Fibroblast of skin of scalp (primary cell): ENCODE measurements at places on chromosomes 12 and 14.

DNA sequence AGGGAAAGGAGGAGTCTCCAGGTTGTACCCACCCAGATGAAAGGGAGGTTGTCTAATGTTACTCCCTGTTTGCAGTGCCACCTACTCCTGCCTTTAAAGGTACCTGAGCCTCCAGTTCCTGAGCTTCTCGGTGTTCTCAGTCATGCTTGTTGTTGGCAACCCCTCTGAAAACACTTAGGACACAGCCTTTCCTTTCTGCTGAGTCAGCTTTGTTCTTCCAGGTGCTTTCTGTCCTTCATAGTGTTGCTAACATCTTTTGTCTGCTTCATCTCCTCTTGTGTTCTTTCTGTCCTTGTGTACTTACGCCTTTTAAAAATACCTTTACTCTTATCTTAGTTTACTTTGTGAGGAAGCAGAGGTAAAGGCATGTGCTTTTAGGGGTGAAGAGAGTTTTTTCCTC, 97.0 kb upstream of the NEDD1 start:
- no peak for DNase-seq

DNA sequence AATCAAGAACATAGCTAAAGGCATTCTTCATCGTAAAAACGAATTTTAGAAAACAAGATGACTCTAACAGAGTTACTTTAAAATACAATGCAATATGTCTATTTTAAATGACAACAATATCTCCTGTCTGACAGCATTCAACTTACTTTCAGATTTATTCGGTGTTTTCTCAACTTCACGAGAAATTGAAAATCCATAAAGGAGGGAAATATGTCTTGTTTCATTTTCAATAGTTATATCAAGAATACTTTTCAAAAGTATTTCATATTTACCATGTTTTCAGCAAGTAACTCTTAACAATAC, 254.8 kb downstream of the DAD1 start:
- DNase-seq, result no peak

DNA sequence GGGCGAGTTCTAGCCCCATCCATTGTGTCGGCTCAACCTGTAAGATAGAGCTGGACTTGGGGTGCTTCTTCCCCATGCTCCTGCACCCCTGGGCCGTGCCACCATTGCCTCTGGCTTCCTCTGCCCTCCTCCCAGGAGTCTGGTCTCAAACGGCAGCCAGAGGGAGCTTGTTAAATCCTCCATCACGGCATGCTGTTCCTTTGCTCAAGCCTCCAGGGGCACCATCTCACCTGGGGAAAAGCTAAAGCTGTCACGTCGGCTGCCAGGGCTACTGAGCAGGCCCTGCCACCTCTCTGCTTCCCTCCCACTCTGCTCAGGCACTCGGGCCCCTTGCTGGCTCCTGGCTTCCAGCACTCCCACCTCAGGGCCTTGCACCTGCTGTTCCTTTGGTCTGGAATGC, 140.4 kb downstream of the RBM19 start:
- no peak for DNase-seq

DNA sequence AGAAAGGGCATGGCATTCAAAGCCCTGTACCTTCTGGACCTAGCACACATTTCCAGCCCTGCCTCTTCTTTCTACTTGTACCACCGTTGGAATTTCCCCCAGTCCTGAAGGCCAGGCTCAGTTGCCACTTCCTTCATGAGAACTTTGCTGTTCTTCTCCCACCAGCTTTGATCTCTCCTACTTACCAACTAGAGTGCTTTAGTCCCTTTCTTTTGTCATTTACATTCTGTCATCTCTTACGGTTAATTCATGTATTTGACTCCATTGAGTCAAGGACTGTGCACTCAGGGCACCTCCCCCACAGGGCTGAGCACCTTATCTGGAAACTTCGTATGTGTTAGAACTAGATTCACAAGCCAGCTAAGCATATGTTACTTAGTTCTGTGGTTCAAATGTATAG, 26.3 kb downstream of the BICDL1 start:
- no peak for DNase-seq

- DNase-seq, result peak; percentile 58
Measured at GRCh38 chr12:92827836-92828431, 101.2 kb downstream of the EEA1 start.

DNA sequence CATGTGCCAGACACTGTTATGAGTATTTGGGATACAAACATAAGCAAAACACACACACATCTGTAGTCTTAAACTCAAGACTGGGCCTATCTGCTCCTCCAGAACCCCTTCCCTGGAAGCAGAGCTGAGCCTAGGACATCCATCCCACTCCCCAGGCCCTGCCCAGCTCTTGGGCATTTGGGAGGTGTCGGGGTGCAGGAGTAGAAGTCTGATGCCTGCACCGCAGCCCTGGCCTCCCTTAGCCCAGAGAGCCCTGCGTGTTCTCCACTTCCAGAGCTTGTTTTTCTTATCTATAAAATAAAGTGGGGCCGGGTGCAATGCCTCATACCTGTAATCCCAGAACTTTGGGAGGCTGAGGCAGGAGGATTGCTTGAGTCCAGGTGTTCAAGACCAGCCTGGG, 11.7 kb downstream of the HSP90AA1 start:
- DNase-seq, result no peak

DNA sequence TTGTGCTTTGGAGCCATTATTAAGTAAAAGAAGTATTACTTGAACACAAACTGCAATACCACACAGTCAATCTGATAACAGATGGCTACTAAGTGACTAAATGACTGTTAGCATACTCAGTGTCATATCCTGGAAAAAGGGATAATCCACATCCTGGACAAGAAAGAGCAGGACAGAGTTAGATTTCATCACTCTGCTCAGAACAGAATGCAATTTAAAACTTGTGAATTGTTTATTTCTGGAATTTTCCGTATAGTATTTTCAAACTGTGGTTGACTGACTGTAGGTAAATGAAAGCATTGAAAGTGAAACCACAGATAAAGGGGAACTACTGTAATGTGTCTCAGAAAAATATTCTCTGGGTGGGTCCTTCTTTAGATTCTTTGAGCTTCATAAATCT, 458.8 kb downstream of the TMEM117 start:
- no peak for DNase-seq

DNA sequence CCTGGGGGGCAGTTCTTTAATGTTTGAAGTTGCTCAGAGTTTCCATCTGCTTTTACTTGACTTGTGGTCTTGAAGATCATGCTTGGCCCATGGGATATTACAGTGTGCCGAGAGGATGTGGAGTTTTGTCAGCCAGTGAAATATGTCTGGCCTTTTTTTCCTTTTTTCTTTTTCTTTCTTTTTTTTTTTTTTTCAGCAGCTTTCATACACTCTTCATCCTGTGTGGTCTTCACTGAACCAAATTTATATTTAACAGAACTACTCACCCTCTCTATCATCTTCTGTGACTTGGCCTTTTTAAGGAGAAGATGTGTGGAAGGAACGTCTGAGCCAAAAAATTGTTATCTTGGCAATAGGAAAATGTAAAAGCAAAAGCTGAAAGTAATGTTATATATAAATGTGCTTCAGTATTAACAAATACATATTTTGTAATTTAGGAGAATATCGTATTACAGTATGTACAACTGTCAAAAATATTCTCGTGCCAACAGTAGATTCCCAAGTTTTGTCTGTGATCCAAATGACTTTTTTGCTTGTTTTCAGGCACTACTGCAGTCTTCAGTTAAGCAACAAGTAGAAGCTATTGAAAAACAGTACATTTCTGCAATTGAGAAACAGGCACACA, 200.6 kb downstream of the CCDC91 start:
- peak; percentile 89 for DNase-seq

GRCh38 chr12:43816168-43816567, 10.1 kb upstream of the TWF1 start:
- DNase-seq, result no peak

GRCh38 chr14:87995500-87996290, 2.7 kb upstream of the GALC start:
- no peak for DNase-seq

- DNase-seq, result no peak
Measured at GRCh38 chr14:77786148-77786547, 13.8 kb upstream of the ADCK1 start.

GRCh38 chr12:19138551-19138950, 9.0 kb downstream of the PLEKHA5 start:
- DNase-seq, result peak; percentile 2

DNA sequence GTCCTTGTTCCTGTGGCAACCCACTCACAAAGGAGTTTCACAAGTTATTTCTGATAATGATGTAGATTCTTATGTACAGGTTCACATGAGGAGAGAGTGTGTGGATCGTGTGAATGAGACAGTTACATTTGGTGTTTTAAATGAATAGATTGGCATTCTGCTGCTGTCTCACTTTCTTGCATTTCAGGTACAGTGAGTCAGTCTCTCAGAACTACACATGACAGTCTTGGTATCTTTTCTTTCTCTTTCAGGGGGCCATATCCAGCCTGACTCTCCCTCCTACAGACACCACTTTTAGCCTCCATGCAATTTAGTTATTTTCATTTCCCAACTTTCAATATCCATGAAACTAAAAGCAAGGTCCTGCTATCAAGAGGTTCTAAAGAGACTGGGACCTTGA, 19.9 kb upstream of the TMTC2 start:
- DNase-seq, result no peak

DNA sequence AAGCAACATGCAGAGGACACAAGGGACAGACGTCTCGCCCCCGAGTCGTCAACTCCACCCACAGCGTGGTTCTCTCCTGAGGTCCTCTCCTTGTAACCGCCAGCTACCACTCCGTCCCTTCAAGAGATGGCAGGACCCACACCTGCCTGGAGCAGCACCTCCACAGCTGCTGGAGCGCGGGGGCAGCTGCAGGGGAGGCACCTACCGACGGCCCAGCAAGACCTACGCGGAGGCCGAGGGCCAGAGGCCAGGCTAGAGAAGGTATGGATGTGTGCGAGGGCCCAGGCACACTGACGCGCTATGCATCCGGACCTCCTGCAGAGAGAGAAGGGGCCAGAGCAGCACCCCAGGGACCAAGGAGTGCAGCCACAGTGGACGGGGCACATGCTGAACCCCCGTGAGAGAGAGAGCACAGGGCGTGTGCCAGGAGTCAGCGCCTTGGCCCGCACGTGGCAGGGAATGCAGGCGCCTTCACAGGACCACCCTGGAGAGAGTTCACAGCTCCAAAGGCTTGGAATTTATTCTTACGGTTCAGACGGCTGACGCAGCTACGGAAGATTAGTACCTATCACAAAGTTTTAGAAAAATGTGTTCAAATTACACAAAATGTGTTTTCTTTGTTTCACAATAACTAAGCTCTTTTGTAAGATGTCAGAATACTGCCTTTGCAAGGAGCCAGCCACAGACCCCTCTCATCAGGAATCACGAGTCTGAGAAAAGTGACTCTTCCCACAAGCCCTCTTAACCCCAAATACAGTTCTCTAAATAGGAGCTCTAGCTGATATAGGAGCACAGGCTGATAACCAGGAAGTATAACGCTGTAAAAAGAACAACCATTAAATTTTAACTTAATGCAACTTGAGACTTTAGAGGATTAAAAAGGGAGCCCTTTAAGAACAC, 36.8 kb downstream of the CDC42BPB start:
- DNase-seq, result no peak

GRCh38 chr12:41045509-41045908, 142.6 kb upstream of the PDZRN4 start:
- peak; percentile 49 for DNase-seq

DNA sequence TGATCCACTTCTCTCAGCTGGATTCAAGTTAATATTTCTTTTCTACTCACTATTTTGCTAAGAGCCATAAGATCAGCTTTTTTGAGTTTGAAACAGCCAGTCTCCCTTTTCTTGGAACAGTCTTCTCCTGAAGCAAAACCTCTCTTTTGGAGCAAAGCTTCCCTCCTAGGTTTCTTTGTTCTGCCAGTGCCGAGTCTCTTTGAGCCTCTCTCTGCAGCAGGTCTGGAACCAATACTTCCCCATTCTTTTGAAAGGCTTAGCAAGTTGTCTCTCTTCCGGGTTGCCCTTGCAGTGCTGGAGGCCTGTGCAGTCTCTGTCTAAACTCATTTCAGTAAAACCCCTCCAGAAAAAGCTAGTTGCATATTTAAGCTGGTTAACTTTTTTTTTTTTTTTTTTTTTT, 454.8 kb downstream of the NOVA1 start:
- DNase-seq, result no peak

DNA sequence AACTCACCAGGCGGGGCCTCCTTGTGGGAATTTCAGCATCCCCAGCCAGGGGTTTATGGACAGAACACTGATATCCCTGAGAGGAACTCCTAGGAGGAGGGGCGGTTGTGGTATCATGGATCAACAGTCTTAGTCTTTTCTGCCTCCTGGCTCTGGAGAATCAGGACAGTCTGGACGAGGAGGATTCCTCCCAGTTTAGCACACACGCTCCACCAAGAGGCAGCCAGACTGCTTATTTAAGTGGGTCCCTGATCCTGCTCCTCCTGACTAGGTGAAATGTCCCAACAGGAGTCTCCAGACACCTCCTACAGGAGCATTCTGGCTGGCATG, 10.4 kb upstream of the ZNF705A start:
- DNase-seq, result no peak

- peak; percentile 30 for DNase-seq
Measured at GRCh38 chr12:25585021-25585523, 32.0 kb upstream of the LMNTD1 start.

DNA sequence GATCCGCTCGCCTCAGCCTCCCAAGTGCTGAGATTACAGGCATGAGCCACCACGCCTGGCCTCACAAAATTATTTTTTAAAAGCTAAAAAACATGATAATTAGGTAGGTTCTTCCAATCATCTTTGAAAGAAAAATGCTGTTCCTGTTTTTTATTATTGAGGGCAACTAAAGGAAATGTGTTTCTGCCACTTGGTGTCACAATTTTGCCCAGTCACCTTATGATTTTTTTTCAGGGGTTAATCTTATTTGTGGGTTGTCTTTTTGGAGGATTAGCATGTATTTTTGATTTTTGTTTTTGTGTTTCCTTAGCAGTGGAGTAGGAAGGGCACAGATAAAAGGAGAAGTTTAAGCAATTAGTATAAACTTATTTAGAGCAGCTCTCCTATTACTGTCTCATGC, 79.8 kb downstream of the PRORP start:
- no peak for DNase-seq

GRCh38 chr14:96723946-96724345, 73.2 kb upstream of the VRK1 start:
- no peak for DNase-seq

- DNase-seq, result peak; percentile 60
Measured at GRCh38 chr14:50260511-50260910, 29.1 kb upstream of the SOS2 start.

DNA sequence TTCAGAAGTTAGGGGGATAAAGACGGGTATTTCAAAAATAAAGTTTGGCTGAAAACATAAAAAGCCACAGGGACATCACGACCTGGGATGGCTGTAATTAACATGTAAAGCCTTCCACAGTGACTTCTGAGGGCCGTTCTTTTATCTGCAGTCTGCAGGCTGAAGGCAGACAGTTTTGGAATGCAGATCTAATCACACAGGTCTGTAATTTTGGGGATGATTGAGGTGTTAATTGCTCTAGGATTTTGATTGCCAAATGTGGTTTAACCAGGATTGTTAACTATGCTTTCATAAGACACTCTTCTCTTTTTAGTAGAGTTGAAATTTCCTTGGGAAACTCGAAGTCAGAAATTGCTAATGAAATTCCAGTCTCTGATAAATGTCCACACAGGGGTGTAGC, 355.5 kb downstream of the ATP23 start:
- DNase-seq, result no peak

- no peak for DNase-seq
Measured at GRCh38 chr12:98719515-98720504, 74.7 kb downstream of the APAF1 start.
